ENCODE measurements at places on chromosomes 1 and 21.

- no peak for DNase-seq
These were observed 101.7 kb downstream of the KIF26B start for GRCh38 chr1:245256528-245256927.

GRCh38 chr1:149906570-149907075 is 7.3 kb downstream of the BOLA1 start:
- DNase-seq = no peak

GRCh38 chr1:5994713-5995621 is 2.7 kb upstream of the NPHP4 start:
- DNase-seq = peak; percentile 61

- no peak for DNase-seq
These were observed 122.0 kb upstream of the GREM2 start for GRCh38 chr1:240734001-240734400.

GRCh38 chr1:89125913-89126580 is at the start of gene GBP2:
Gene GBP2 (minus strand): TSS chr1:89126114. CDS start chr1:89121966, 4,148 bp downstream.
- peak; percentile 16 for DNase-seq

GRCh38 chr1:97258597-97258996 is 537.0 kb downstream of the PTBP2 start:
- no peak for DNase-seq

DNA sequence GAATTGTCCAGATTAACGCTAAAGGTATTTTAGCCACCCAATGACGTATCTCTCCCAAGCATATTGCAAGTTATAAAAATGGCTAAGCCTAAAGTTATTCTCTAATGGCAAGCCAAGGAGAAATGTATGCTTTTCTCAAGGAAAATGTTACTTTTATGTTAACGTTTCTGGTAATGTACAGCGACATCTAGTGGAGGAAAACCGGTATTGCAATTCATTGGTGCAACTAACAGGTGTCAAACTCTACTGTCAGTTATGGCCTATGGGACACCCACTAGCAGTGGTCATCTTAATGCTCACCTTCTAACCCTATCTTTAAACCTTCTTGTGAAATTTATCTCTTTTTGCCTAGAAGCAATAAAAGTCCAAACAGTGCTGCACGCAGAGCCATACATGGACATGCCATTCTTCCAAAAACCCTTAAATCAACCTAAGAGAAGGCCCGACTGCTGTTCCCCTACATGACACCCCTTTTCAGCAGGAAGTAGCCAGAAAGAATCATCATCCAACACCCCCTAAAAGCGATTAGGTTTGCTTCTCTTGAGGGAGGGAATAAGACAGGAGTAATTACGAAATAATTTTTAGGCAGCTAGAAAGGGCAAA is 68.7 kb upstream of the LRIF1 start:
- DNase-seq = peak; percentile 71

GRCh38 chr21:24225431-24225830 is 1381.8 kb downstream of the MRPL39 start:
- DNase-seq = no peak

- no peak for DNase-seq
These were observed 6.6 kb downstream of the TXLNA start for GRCh38 chr1:32186077-32186476.

- no peak for DNase-seq
These were observed 19.4 kb downstream of the GADD45A start for GRCh38 chr1:67704351-67704750.

- no peak for DNase-seq
These were observed 30.5 kb downstream of the KCNC4 start for GRCh38 chr1:110240476-110241210.

- no peak for DNase-seq
These were observed 23.8 kb downstream of the PLA2G2A start for GRCh38 chr1:19955534-19956170.

DNA sequence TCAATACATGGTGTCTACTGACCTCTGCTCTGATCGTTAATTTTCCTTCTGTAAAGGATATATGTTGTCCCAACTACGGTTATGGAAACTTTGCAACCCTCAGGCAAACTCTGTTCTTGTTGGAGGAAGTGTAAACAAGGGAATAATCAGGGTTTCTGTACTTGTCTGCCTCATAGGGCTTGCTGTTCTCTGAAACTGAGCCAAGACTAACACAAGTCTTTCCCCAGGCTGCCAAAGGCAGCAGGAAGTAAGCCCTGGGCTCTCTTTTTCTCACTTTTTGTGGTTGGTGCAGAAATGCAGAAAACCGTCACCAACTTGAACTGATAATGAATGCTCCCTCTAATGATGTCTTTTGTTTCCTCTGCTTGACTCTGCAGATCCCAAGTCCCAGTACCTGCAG is 7.6 kb downstream of the CYP4X1 start:
- no peak for DNase-seq

DNA sequence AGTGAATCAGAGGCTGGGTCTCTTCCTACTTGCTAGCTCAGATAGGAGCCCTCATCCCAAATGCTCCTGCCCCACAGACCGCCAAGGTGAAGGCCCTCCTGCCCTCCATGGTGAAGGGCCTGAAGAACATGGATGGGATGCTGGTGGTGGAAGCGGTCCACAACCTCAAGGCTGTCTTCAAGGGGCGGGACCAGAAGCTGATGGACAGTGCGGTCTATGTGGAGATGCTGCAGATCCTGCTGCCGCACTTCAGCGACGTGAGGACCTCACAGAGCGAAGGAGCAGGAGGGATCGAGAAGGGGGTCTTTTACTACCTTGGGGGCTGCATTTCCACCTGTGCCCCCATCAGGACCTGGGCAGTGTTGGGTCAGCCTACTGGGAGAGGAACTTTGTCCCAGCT is 14.6 kb upstream of the TTC4 start:
- DNase-seq = no peak

- no peak for DNase-seq
These were observed 396.7 kb upstream of the C1orf87 start for GRCh38 chr1:60470246-60470645.

DNA sequence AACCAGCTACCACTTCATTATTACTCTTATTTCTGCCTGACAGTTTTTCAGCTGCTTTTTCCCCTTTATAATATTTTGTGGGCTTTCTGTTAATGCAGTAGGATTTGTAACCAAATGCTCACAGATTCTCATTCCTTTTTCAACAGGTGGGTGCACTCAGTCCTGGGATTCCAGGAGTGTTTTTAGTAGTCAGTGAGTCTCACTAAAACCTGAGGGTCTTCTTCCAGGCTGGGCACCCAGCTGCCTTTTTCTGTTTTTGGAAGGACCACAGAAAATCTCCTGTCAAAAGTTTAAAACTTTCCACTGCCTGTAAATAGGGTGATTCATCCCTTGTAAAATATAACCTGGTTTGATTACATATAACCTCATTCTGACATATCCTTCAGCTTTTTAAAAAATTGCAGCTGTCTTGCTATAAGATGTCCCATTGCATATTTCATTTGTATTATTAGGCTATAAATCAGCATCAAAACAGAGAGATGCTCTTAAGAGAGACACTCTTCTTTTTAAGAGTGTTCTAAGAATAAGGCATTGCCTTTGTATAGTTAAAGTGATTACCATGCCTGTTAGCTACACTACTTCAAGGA is 16.8 kb upstream of the CEP350 start:
- no peak for DNase-seq

- DNase-seq = no peak
These were observed 35.6 kb downstream of the C4BPA start for GRCh38 chr1:207139616-207140015.

DNA sequence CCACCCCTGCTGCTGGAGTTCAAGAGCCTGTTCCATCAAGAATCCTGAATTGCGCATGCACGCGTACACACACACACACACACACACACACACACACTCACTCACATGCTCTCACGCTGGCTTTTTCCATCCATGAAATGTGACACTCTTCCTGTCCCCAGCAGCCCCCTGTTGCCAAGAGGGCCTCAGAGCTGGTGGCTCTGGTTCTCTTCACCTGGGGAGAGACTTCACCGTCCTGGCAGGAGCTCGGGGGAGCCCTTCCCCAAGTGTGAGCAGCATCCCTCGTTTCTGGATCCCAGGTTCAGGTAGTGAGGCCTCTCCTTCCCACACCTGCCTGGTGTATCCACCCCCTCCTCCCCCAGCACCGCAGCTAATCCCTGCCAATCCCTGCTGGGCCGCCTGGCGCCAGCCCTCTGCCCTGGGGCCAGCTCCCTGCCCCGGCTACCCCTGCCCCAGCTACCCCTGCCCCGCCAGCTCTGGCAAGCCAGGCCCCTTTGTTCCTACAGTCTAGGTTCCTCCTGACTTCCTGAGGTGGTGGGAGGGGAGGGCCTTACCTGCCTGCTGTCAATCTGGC is 9.9 kb downstream of the PLOD1 start:
- DNase-seq = no peak

DNA sequence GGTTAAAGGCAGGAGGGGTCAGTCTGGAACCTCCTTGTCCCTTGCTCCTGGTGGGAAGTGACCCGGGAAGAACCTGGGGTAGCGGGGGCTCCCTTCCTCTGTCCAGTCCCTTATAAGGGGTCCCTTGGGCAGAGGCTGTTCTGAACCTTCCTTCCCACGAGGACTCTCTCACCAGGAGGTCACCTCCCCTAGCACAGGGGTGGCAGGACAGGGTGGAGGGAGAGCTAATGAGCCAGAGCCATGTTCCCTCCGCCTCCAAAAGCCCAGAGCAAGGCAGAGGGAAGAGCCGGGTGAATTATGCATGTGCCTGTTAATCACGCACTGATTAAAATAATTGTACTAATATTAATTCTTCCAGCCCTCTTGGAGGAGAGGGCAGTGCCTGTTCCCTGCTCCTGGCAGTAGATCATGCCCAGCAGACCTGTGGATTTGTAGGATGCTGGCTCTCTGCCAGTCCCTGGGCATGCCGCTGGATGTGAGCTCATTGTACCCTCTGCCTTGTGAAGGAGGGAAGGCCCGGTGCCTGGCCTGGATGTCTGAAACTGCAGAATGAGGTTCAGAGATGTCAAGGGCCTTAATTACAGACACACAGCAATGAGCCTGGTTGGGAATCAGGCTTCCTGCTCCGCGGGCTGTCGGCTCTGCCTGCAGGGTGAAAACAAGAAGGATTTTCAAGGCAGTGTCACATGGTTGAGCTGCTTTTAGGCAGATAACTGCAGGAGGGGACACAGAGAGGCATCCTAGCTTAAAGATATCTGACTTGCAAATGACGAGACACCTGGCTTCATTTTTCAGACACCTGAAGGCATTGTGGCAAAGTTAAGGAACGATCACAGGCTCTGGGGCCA is 68.2 kb downstream of the IGSF21 start:
- no peak for DNase-seq

- DNase-seq = no peak
These were observed 29.9 kb upstream of the PUM1 start for GRCh38 chr1:31095298-31095981.

- DNase-seq = no peak
These were observed 3.4 kb downstream of the COL18A1 start for GRCh38 chr21:45408271-45408791.

- no peak for DNase-seq
These were observed 92.6 kb downstream of the PCBP3 start for GRCh38 chr21:45736042-45736689.

DNA sequence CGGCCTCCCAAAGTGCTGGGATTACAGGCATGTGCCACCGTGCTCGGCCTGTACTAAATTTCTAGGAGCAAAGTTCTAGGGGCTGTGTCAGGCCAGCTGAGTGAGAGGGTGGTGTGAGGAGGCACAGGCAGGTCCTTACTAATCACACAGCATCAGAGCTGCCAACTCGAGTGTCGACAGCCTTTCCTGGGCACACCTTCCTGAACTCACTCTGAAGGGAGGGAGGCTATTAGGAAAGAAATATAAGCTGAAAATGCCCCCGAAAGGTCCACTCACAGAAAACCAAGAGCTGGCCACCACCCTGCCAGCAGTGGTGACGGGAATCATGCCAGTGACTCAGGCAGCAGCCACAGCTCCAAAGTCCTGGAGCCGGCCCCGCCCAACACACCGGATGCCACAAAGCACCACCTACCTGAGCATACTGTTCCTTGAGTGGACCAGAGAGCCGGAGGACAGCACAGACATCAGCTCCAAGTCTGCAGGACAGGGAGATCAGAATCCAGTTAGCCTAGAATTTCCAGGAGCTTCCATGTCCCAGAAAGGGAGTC is 4.5 kb downstream of the PMVK start:
- DNase-seq = no peak

GRCh38 chr1:40794048-40794447 is 10.5 kb downstream of the KCNQ4 start:
- DNase-seq = no peak

GRCh38 chr1:6144647-6145395 is 35.3 kb downstream of the CHD5 start:
- DNase-seq = no peak

DNA sequence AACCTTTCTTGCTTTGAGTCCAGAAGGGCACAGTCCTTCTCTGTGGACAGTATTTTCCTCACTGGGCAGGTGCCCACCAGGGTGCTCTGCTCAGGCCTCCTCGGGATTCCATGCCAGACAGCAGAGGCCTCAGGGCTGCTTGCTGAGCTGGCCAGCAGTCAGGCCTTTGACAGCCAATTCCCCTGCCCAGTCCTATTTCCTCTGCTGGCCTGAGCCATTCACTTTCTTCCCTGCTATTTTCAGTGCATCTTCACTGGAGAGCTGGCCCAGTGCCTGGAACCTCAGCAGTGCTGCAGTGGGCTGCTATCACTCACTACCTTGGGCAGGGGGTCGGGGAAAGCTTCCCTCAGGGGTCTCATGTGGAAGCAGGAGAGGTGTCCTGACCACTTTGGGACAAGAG is 33.2 kb downstream of the KCNA10 start:
- DNase-seq = no peak

DNA sequence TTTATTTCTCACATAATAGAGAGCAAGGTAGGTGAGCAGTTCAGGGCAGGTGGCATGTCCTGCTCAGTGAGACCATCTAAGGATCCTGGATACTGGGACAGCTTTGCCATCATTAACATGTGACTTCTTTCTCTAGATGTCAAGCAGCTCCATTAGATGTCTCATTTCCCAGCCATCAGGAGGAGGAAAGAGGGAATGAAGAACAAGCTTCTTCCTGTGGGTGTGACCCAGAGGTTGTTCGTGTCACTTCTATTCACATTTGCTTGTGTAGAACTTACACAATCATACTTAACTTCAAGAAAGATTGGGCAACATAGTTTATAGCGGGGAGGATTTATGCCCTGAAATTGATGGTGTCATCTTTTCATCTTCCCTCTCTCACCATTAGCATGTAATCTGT is 169.2 kb upstream of the B3GALT2 start:
- no peak for DNase-seq

- no peak for DNase-seq
These were observed 2206.0 kb downstream of the MRPL39 start for GRCh38 chr21:23401278-23401677.

DNA sequence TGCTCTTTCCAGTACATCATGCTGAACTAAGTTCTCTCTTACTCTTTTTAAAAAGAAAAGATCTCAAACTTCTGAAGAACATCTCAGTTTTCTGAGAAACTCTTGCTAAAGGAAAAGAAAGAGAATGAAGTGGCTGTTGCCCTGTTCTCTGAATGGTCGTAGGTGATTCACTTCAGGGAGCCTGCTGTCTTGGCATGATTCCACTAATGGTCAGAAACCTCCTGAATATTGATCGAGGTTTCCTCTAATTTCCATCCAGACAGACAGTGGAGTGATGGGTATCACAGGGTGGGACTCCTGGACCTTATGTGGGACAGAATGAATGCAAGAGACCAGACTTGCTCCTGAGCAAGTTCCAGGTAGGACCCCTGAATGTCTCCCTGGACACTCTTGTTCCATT is 2.5 kb downstream of the FCRL2 start:
- DNase-seq = no peak

GRCh38 chr1:218344814-218345672 is at the start of gene TGFB2:
Gene TGFB2 (plus strand): TSS chr1:218345336. CDS start chr1:218346702, 1,366 bp downstream.
- DNase-seq = peak; percentile 76

GRCh38 chr1:14508613-14509012 is 89.9 kb upstream of the KAZN start:
- DNase-seq = no peak

GRCh38 chr1:205317311-205317917 is 4.1 kb downstream of the NUAK2 start:
- no peak for DNase-seq

All from B cell (primary cell).